Sciatic nerve (tissue), 2 donors: ENCODE measurements at places on chromosomes 1 and 21. TPM values are rescaled to one million over a fixed set of nuclear protein-coding genes. Genes with fewer than 3 reads are reported as not detected.

Gene TSTD1
- total RNA-seq = 13.1 TPM

Gene STUM
- total RNA-seq = 7.8 TPM

Gene LCA5L
- 2.2 TPM for total RNA-seq

DNA sequence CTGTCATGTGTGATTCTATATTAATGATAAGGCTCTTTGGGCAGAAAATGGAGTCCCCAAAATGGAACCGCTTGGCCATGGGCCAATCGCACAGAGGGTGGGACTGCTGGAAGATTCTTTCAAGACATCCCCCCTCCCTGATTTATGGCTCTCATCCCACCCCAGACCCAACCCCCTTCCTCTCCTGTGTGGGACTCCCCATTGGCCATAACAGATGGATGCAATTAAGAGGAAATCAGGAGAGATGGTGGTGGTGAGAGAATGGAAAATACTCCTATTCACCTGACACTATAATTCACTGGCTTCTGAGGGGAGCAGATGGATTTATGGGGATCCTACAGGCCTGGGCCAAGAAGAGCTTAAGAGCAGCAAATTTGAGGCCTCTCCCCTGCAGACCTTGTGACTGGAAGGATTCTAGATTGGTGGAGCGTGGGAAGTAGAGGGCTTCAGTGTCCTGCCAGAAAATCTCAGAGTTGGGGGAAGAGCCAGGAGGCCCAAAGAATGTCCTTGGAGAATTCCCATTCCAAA, 1.7 kb downstream of the IGFN1 start:
- DNase-seq = no peak

DNA sequence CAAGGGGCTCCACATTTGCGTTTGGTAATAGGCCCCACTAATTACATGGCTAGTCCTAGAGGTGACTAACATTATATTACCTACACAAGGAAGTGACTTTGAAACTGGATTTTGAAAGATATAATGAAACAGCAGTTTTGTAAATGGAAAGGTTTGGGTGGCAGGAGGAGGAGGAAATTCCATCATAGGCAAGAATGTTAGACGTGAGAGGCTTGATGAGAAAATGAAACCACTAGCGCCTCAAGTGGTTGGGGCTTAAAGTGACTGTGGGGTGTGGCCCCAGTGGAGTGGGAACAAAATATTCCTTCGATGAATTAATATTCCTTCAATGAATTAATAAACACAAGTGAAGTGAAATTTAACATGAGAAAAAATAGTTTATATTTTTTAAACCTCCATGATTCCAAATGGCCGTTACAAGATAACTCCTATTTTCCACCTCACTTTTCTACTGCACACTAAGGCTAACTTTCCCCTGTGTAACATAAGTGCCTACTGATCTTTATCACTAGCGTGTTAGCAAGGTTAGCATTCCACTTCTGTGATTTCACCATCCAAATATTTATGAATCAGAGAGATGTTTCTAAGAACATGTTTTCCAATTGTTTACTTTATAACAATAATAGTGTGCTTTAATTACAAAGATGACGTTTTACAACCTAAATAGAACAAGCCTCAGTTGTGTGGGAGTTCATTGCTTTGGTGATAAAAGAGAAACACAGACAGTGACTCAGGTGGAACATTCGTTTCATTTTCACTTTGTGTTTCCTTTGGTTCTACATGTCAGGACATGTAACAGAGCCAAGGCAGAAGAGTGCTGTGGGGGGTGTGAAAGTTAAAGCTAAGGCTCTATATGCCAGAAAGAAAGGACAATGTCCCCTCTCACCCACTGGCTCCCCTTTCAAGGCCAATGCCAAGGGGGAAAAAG, 12.5 kb upstream of the ATF3 start:
- no peak for DNase-seq
